ENCODE measurements at places on chromosomes 4 and X. TPM values are rescaled to one million over a fixed set of nuclear protein-coding genes. Genes with fewer than 3 reads are reported as not detected.

The PHKA1 gene
- 4.8 TPM for total RNA-seq

The SNX25 gene
- total RNA-seq, result 4.8 TPM

The MAOB gene
- total RNA-seq, result 1.7 TPM

The ACOX3 gene
- 7.5 TPM for total RNA-seq

The IL21 gene
- total RNA-seq, result not detected

The CFAP99 gene
- total RNA-seq, result not detected

The MTCP1 gene
- total RNA-seq, result 2.7 TPM

The NKX6-1 gene
- total RNA-seq, result not detected

The TEX11 gene
- not detected for total RNA-seq

The SPANXN3 gene
- not detected for total RNA-seq

DNA sequence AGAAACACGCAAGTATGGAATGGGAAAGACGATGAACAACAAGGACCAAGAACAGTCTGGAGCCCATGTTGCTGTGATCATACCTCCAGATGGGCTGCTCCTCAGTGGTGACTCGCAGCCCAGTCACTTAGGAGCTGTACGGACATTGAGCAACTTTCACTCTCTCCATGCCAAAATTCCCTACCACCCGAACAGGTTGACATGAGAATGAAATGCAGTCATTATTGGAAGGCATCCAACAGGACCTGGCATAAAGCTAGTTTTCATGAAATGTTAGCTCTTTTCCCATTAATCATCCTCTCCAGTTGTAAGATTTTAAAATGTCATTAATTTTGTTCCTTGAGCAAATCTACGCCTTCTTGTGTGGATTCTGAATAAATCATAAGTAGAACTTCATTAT lies 82.7 kb upstream of the GPM6B start:
- DNase-seq, result no peak

GRCh38 chr4:81472281-81473182 lies 825 bp upstream of the RASGEF1B start:
- no peak for DNase-seq

DNA sequence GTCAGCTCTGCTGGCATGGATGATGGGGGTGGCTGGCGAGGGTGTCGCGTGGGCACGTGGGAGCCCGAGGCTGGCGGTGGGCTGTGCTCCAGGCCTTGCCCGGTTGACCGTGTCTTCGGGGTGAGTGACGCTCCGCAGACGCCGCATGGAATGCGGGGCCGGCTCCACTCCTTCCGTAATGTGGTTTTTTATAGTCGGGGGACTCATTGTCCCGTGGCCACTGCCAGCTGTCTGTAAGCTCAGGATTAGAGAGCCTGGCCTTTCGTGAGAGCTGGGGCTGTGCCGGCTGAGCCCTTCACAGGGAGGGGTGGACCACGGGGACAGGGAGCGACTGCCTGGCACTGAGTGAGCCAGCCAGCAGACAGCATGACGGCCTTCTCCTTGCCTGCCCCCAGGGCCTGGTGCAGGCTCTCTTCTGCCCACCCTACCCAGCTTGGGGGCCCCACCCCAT lies 20.4 kb downstream of the DOK7 start:
- DNase-seq, result no peak

- no peak for DNase-seq
Observed at GRCh38 chr4:81084634-81085033, 54.1 kb downstream of the BMP3 start.

DNA sequence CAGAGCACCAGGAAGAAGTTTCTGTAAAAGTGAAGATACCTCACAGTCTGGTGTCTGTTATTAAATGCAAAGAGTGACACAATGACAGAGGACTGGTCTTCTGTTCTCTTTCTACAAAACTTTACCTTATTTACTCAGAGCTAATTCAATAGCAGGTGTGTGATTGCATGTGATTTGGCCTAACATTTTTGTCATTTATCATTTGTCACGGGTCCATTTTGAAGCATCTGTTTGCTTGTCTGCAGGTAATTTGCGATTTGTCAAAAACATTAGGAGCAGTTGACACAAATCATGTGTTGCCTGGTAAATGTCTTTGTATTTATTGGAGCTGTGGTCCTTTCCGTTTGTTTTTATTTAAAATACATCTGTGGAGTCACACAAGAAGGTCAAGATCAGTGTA lies 1232.4 kb downstream of the STIM2 start:
- DNase-seq, result no peak

GRCh38 chr4:101307899-101308298 lies 39.4 kb downstream of the PPP3CA start:
- DNase-seq, result no peak

GRCh38 chr4:173490817-173491528 lies 39.1 kb downstream of the HAND2 start:
- no peak for DNase-seq

DNA sequence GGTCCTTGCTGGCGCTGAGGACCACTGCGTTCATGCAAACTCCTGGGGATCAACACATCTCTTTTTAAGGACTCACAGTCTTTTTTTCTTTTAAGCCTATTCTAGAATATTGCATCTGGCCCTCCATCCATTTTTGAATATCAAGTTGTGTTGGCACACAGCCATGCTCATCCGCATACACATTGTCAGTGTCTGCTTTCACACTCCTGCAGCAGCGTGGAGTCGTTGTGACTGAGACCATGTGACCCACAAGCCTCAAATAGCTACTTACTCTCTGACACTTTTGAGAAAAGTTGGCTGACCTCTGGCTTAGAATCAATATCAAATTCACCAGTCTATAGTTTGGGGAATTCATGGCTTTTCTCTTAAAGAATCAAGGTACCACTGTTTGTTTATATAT lies 191.8 kb upstream of the S100G start:
- no peak for DNase-seq

GRCh38 chrX:118383120-118383519 lies 37.2 kb downstream of the WDR44 start:
- DNase-seq, result no peak

GRCh38 chr4:2006956-2007653 lies 1.7 kb downstream of the NELFA start:
- DNase-seq, result no peak

DNA sequence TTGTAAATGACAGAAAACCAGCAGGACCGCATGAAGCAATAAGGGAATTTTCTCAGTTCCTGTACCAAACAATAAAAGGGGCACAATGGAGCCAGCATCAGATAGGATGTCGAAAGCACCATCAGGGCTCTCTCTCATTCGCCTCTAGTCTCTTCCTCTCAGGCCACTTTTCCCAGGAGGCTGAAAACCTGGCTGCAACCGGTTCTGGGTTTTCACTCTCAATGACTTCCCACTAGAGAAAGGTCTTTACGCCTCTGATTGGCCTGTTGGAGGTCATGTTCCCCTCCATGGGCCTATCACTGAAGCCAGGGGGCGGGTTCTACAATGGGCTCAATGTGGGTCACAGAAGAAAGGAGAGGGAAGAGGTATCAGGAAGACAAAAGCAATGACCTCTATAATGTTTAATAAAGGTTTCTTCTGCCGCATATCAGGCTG lies 29.3 kb downstream of the ZNF827 start:
- DNase-seq, result peak; percentile 97

- DNase-seq, result no peak
Observed at GRCh38 chrX:22147214-22147613, 115.1 kb downstream of the PHEX start.

DNA sequence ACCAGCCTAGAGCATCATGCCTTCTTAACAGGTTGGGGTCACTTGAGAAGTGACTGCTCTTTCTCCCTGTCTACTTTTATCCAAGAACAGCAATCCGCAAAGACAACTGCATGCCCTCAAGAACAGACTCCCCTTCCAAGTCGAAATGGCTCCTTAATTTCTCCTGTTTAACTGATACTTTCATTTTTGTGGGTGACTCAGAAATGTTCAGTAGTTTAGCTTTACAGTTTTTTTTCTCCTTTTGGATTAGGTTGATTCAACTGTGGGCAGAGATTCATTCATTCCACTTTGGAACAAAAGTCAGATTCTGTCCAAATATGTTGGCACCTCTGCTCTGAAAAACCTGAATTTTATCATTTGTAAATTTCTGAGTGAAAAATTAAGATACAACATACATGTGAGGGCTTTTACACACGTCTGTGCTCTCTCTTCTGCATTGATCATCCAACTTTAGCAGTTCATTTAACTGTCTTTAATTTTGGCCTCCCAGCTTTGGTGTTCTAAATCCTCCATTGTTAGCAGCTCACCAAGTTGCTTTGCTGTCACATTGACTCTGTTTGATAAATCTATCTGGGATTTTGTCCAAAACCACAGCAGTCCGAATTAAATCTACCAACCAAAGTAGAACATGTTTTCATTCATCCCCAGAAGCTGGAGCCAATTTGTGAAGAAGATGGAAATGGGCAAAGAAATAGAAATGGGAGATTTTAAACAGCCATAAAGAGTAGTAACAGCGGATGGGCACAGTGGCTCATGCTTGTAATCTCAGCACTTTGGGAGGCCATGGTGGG lies 50.0 kb downstream of the HOPX start:
- no peak for DNase-seq

- DNase-seq, result peak; percentile 38
Observed at GRCh38 chr4:51843309-51844152, 578 bp downstream of the DCUN1D4 start.

- DNase-seq, result no peak
Observed at GRCh38 chrX:108131471-108131870, 39.9 kb downstream of the ATG4A start.

DNA sequence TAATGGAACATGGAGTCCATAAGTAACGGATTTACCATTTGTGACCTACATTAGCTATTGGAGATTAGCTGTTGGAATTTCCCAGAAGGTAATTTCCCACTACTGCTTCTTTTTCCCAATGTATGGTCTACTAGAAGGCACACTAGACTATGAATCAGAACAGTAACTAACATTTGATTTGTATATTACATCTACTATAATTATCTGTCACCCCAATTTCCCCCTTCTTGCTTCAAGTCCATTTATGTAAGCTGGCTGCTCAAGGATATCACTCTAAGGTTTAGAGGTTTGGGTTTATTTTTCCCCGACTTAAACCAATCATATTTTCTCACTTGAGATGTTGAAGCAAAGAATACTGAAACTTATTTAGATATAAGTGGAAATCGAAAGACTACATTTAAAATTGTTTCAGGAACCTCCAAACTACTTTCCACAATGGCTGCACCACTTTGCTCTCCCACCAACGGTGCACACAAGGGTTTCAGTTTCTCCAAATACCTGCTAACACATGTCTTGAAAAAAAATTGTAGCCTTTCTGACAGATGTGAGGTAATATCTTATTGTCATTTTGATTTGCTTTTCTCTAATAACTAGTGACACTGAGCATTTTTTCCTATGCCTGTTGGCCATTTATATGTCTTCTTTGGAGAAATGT lies 33.3 kb upstream of the H2AZ1 start:
- no peak for DNase-seq
